CD14-positive monocyte (primary cell): ENCODE measurements at places on chromosomes 4 and X.

DNA sequence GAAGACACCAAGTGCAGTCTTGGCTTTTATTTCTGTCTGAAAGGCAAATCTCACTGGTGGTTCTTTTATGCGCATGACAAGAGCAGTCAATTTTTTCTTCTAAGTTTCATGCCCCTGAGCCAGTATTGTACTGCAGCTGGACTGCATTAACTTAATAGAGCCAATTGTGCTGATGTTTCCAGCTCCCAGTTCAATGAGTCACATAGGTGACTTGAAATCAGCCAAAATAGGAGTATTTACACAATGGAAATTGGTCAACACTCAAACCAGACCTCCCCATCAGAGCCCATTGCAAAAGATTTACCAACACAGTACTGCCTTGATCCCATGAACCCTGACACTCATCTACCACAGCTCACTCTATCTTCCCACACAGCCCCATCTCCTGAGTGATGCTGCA is 100.3 kb upstream of the GUCY1A1 start:
- no peak for DNase-seq
- no peak overlapping the region for H3K4me3 ChIP-seq
- H3K4me1 ChIP-seq, result no peaks in the 10 kb centered on the region
- no peaks in the 10 kb centered on the region for H3K36me3 ChIP-seq
- no peak overlapping the region for H3K27ac ChIP-seq

- H3K27ac ChIP-seq, result no peak overlapping the region
- DNase-seq, result no peak
- no peaks in the 10 kb centered on the region for H3K27me3 ChIP-seq
- peaks cover 13% of the 10 kb centered on the region for H3K36me3 ChIP-seq
- H3K4me3 ChIP-seq, result no peak overlapping the region
Observed at GRCh38 chrX:21975812-21976211, 35.3 kb downstream of the SMS start.

DNA sequence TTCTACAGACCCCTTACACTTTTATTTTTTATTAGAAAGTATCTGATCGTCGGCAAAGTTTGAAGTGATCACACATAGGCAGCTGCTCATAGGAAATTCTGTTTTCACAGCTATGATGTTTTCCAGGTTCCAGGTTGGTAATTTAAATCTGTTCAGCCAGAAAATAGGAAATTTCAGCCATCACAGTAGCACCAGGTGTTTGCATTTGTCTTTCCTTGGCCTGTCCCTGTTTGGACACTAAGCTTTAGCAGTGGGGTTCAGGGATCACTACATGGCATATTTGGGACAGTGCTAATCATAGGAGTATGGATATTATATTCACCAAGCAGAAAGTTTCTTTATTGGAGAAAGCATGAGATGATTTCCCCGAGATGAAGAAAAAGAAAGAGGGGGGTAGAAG is 92.9 kb downstream of the ANK2 start:
- H3K36me3 ChIP-seq, result no peaks in the 10 kb centered on the region
- no peak for DNase-seq
- no peaks in the 10 kb centered on the region for H3K27me3 ChIP-seq

GRCh38 chr4:156738766-156739165 is 232.8 kb downstream of the PDGFC start:
- no peaks in the 10 kb centered on the region for H3K27me3 ChIP-seq
- no peaks in the 10 kb centered on the region for H3K4me1 ChIP-seq
- H3K4me3 ChIP-seq, result no peak overlapping the region
- H3K36me3 ChIP-seq, result no peaks in the 10 kb centered on the region
- H3K27ac ChIP-seq, result no peak overlapping the region

- H3K27ac ChIP-seq, result no peak overlapping the region
- H3K4me1 ChIP-seq, result no peaks in the 10 kb centered on the region
- H3K4me3 ChIP-seq, result no peak overlapping the region
- H3K27me3 ChIP-seq, result no peaks in the 10 kb centered on the region
Observed at GRCh38 chr4:114281164-114281960, 301.9 kb upstream of the ARSJ start.

GRCh38 chr4:22413471-22413870 is 102.4 kb downstream of the ADGRA3 start:
- no peaks in the 10 kb centered on the region for H3K4me1 ChIP-seq
- no peaks in the 10 kb centered on the region for H3K36me3 ChIP-seq
- no peak for DNase-seq
- no peak overlapping the region for H3K27ac ChIP-seq

GRCh38 chr4:155889031-155889793 is 14.3 kb upstream of the TDO2 start:
- H3K27ac ChIP-seq, result no peak overlapping the region
- no peak overlapping the region for H3K4me3 ChIP-seq
- H3K4me1 ChIP-seq, result no peaks in the 10 kb centered on the region
- no peaks in the 10 kb centered on the region for H3K27me3 ChIP-seq

GRCh38 chr4:123893011-123893981 is 496.7 kb downstream of the SPRY1 start:
- no peaks in the 10 kb centered on the region for H3K36me3 ChIP-seq
- no peak overlapping the region for H3K27ac ChIP-seq
- H3K4me3 ChIP-seq, result no peak overlapping the region
- no peaks in the 10 kb centered on the region for H3K4me1 ChIP-seq
- no peak for DNase-seq
- no peaks in the 10 kb centered on the region for H3K27me3 ChIP-seq

- H3K4me1 ChIP-seq, result no peaks in the 10 kb centered on the region
- H3K27me3 ChIP-seq, result no peaks in the 10 kb centered on the region
- H3K4me3 ChIP-seq, result no peak overlapping the region
- H3K36me3 ChIP-seq, result no peaks in the 10 kb centered on the region
Observed at GRCh38 chr4:112885897-112886296, 163.6 kb upstream of the ANK2 start.

- H3K27ac ChIP-seq, result no peak overlapping the region
- no peak for DNase-seq
- H3K4me1 ChIP-seq, result peaks cover 14% of the 10 kb centered on the region
- H3K4me3 ChIP-seq, result no peak overlapping the region
- H3K36me3 ChIP-seq, result no peaks in the 10 kb centered on the region
Observed at GRCh38 chrX:130162094-130162735, 3.4 kb downstream of the AIFM1 start.

DNA sequence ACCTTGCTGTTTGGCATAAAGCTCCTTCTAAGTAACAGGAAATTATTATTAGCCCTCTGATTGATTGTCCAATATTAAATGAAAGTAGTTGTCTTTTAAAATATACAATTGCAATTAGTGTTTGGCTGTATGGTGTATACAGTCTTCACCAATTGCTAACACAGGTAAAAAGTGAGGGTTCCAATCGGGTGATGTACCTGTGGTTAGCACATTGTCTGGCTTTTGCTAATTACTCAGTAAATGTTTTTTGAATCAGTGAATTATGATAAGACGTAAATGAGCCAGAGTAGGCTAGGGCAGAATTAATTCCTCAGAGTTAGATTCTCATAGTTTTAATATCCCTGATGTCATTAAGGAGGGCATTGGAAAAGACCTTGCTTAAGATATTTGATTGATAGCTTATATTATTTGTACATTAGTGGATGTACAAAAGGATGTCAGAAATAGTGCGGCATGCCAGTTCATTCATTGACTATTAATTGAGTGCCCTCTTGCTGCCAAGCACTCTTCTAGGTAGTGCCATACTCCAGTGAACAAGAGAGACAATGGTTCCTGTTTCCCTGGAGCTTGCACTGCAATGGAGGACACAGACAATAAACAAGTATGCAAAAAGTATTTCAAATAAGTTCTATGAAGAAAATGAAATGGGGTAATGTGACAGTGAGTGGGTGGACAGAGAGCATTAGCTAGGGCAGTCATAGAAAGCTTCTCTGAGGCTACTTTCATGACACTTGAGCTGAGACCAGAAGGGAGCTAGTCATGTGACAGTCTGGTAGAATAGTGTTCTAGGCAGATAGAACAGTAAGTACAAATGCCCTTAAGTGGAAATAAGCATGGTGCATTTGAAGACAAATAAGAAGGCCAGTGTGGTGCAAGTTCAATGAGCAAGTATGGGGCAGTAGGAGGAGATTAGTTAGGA is 205.9 kb upstream of the CASK start:
- DNase-seq, result no peak
- no peak overlapping the region for H3K4me3 ChIP-seq
- no peaks in the 10 kb centered on the region for H3K36me3 ChIP-seq
- H3K27ac ChIP-seq, result no peak overlapping the region
- H3K4me1 ChIP-seq, result no peaks in the 10 kb centered on the region

- H3K4me3 ChIP-seq, result no peak overlapping the region
- DNase-seq, result no peak
- peaks cover 41% of the 10 kb centered on the region for H3K36me3 ChIP-seq
- H3K27me3 ChIP-seq, result no peaks in the 10 kb centered on the region
Observed at GRCh38 chrX:47898024-47898423, 61.3 kb downstream of the ZNF81 start.

DNA sequence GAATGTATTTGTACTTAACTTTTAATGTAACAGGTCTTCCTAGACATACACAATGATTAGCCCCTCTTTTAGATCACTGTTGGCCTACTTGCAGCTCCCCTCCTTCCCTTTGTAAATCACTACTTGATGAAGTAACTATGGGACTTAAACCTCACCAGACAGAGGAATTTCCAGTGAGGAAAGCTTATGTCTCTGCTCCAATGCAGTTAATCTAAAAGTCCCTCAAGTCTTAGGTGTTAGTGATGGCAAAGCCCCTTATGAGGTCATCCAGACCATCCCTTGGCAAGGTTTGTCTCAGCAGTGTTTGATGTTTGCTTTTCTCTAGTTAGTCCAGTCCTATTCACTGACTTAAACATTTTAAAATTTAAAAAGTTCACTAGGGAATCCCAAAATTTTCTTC is 877.3 kb upstream of the INTU start:
- H3K36me3 ChIP-seq, result no peaks in the 10 kb centered on the region
- no peaks in the 10 kb centered on the region for H3K27me3 ChIP-seq
- no peak for DNase-seq

- H3K27ac ChIP-seq, result no peak overlapping the region
- no peaks in the 10 kb centered on the region for H3K27me3 ChIP-seq
- no peak overlapping the region for H3K4me3 ChIP-seq
- DNase-seq, result no peak
- H3K4me1 ChIP-seq, result no peaks in the 10 kb centered on the region
Observed at GRCh38 chr4:143344774-143345173, 8.1 kb downstream of the GAB1 start.

- H3K27ac ChIP-seq, result peak within 1 kb of the TSS; percentile 93
- DNase-seq, result peak; percentile 80
- H3K4me1 ChIP-seq, result peaks cover 21% of the 10 kb centered on the region
- H3K4me3 ChIP-seq, result peak within 1 kb of the TSS; percentile 84
- H3K36me3 ChIP-seq, result peaks cover 19% of the 10 kb centered on the region
- no peaks in the 10 kb centered on the region for H3K27me3 ChIP-seq
Observed at GRCh38 chrX:119871599-119872395, at the start of the genes NDUFA1 and RNF113A. Gene NDUFA1, plus strand, starts transcription at chrX:119871832. Its CDS starts 80 bp downstream, at chrX:119871912. Gene RNF113A, minus strand, starts transcription at chrX:119871733. Its CDS starts 120 bp downstream, at chrX:119871613.

DNA sequence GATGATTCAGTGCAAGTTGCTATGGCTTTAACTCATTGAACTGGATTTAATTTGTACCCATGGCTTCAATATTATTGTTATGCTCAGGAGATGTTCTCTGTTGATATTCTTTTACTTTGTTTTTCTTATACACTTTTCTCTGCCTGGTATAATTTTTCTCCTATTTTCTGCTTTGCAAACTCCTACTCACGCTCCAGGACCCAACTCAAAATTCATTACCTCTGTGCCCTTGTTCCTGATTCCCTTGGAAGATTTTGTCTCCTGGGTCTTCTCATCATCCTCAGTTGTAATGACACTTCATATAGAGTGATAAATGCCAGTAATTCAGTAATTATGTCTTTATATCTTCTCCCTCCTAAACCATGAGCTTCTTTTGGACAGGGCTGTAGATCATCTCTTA is 259.9 kb upstream of the JADE1 start:
- no peak overlapping the region for H3K4me3 ChIP-seq
- no peaks in the 10 kb centered on the region for H3K36me3 ChIP-seq
- H3K27ac ChIP-seq, result no peak overlapping the region
- no peaks in the 10 kb centered on the region for H3K4me1 ChIP-seq

DNA sequence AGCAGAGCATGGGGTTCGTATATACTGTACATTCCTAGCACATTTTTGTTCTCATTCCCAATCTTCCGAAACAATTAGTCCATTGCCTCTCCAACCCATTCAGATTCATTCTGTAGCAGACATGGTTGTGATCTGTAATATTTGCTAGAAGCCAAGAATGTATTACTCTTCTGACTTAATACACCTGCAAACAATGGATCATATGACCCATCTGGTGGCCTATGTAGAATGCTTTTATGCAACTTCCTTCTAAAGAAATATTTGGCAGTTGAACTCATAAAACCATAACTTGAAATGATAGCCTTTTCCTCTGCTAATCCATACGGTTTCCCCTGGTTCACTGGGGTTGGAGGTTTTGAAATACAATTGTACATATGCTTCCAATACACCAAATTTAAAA is 32.8 kb upstream of the SGMS2 start:
- H3K27me3 ChIP-seq, result no peaks in the 10 kb centered on the region
- no peak overlapping the region for H3K4me3 ChIP-seq
- no peaks in the 10 kb centered on the region for H3K4me1 ChIP-seq
- no peak overlapping the region for H3K27ac ChIP-seq

DNA sequence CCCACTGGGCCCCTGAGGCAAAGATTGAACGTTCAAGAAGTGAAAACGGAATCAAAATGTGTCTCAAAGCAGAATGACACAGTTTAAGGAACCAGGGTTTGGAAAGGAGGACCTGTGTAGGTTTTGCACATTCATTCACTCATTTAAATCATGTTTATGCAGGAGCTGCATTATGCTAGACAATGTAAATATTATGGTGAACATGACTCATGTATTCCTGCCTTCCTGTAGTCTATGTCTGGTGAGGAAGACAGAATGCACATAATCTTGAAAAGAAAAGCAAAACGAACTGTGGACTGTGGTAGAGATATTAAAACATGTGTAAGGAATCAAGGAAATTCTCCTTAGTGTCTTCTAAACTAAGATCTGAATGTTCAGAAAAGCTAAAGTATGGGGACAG is 311.8 kb upstream of the SMIM31 start:
- no peak overlapping the region for H3K4me3 ChIP-seq
- H3K4me1 ChIP-seq, result no peaks in the 10 kb centered on the region
- no peak overlapping the region for H3K27ac ChIP-seq
- no peaks in the 10 kb centered on the region for H3K27me3 ChIP-seq
- H3K36me3 ChIP-seq, result no peaks in the 10 kb centered on the region

DNA sequence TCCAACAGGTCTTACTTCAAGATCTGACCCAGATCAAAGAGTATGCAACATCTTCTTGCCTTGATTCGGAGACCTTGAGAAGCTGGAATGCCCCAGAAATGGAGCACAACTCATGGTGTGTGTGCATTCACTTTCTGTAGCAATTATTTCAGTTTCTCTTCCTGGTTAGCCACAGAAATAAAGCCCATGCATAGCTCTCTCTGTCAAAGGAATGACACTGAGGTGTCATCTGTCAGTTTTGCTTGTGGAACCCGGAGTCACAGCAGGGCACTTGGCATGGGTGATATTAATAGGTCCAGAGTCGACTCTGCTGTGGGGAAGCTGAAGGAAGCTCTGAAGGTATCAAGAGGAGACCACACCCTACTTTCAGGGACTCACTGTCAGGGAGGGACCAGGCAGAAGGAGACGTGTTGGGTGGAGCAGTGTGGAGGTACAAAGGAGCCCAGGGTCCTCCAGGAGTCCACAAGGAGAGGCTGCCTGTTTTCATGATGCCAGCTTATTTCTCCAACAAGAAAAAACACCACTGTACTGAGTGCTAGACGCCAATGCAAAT is 10.7 kb downstream of the CLNK start:
- H3K36me3 ChIP-seq, result no peaks in the 10 kb centered on the region
- H3K27ac ChIP-seq, result no peak overlapping the region
- no peak overlapping the region for H3K4me3 ChIP-seq
- H3K4me1 ChIP-seq, result peaks cover 6% of the 10 kb centered on the region
- no peak for DNase-seq
